ENCODE measurements at places on chromosomes 12 and 14.

GRCh38 chr14:90700933-90701776 is 115.1 kb downstream of the TTC7B start:
- DNase-seq, result no peak

DNA sequence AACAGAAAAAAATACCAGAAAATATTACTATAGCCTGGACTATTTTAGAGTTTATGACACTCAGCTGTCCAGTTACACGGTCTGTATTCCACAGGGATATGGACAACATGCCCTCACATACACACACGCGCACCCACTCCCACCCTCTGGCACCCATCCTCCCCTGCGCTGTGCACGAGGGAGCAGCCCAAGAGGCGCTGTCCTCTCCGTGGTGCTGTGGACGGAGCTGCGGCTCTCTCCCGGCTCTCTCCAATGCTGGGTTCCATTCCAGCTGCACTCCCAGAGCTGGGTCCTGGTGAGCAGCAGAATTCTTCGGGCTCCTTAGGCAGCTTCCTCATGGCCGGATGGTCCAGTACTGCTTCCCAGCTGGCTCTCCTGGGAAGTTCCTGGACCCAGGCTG is 6.0 kb upstream of the NGB start:
- DNase-seq, result no peak

DNA sequence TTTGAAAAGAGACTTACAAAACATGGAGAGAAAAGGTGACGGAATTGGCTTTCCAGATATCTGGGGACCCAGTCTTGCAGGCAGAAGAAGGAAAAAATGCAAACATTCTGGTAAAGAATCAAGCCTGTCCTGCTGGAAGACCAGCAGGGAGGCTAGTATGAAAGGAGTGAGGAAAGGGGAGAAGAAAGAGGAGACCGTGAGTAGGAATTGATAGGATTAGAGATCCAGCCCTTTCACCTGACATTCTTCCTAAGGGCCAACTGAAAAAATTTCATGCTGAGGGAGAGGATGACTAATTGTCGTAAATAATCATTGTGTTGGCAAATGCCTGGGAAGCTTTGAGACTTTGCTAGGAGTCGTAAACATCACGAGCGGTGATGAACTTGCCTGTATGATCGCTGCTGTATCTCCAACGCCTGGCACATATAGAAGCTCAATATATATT is 12.1 kb downstream of the BHLHE41 start:
- no peak for DNase-seq

DNA sequence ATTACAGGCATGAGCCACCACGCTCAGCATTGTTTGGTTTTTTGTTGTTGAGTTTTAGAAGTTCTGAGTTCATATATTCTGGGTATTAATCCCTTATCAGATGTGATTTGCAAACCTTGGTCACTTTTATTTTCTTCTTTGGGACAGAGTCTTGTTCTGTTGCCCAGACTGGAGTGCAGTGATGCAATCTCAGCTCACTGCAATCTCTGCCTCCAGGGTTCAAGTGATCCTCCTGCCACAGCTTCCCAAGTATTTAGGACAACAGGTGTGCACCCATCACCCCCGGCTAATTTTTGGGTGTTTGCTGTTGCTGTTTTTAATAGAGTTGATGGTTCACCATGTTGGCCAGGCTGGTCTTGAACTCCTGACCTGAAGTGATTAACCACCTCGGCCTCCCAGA is 11.8 kb downstream of the USP30 start:
- no peak for DNase-seq

DNA sequence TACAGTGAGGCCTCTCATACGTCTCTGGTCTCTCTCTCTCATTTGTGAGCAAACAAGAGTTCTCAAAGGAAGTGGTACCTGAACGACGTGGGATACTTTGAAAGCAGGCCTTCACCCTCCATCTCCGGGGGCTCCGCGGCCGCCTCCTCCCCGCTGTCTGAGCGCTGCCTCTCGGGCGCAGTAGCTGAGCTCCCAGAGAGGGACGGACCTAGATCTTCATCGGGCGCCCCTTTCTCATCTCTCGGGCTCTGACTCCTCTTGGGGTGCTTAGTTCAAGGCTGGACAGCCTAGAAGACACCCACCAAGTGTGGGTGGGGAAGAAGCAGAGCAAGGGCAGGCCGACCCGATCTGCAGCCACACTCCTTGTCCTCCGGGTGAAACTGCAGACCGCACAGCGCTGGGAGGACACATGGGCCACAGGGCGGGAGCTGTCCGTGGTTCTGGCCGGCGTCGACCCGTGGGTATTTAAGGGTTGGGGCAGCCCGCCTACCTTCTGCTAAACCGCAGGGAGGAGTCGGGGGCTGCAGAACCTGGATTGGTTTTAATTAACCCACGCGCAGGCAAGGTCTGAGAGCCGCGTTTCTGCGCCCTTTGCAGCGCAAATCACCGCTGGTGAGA is 92.7 kb downstream of the PAH start:
- no peak for DNase-seq

- no peak for DNase-seq
Measured at GRCh38 chr14:99057576-99058083, 214.4 kb downstream of the BCL11B start.

GRCh38 chr14:49820176-49820575 is 32.4 kb downstream of the NEMF start:
- no peak for DNase-seq

GRCh38 chr12:53652366-53652765 is 23.5 kb downstream of the ATP5MC2 start:
- no peak for DNase-seq

- no peak for DNase-seq
Measured at GRCh38 chr12:25615119-25615518, 62.0 kb upstream of the LMNTD1 start.

- no peak for DNase-seq
Measured at GRCh38 chr12:14937014-14937413, 1.3 kb downstream of the ERP27 start.

DNA sequence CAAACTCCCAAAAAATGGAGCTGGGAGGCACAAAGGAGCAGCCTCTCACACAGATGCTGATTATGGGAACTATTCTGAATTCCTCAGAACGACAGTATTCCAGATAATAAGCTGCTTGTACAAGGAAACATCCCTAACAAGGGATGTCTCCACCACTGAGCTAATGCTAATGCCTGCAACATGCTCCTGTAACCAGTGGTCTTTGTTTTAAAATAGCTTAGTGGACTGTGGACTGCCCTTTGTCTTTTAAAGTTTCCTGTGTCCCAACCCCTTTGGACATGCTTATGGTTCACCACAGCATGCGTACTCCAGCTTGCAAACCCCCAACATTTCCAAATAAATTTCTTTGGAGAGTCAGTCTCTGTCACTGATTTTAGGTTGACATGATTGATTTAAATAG is 16.4 kb upstream of the PITPNM2 start:
- DNase-seq, result no peak

DNA sequence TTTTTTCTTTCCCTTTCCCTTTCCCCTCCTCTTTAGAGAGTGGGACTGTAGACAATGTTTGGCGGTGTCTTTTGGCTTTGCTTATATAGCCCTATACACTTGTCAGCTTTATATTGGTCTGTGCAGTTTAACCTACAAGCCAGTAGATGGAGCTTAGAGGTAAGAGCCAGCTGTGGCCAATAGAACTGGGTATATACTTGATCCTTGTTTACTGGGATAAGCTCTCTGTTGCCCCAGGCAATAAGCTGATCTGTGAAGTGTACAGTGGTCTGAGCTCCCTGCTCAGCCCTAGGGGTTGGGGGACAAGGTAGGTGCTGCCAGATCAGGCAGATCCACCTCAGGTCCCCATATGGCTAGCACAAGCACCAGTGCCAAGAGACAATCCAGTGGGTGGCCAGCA is 434.1 kb downstream of the NOVA1 start:
- no peak for DNase-seq

DNA sequence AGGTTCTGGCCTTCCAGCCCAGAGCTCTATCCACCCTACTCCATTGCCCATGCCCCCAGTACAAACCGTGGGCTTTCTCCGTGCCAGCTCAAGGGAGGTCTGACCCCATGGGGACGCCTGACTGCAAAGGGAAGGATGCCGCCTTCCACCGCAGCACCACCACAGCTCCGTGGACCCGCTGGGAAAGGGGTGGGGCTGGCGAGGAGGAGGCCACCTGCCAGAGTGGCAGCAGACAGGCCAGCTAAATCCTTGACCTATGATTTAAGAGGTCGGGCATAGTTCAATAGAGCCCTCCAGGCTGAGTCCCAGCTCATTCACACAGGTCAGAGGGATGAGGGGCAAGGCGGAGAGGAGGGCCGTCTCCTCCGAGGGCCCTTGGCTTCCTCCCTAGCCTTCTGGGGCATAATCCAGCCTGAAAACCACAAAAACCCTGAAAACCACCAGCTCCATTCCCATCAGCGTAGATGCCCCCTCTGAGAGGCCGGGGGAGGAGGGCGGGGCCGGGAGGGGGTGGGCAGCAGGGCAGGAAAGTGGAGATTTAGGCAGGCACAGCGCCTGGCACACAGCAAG is 14.9 kb upstream of the FIGNL2 start:
- DNase-seq, result no peak

GRCh38 chr12:65248656-65249633 is 29.5 kb upstream of the MSRB3 start:
- no peak for DNase-seq

DNA sequence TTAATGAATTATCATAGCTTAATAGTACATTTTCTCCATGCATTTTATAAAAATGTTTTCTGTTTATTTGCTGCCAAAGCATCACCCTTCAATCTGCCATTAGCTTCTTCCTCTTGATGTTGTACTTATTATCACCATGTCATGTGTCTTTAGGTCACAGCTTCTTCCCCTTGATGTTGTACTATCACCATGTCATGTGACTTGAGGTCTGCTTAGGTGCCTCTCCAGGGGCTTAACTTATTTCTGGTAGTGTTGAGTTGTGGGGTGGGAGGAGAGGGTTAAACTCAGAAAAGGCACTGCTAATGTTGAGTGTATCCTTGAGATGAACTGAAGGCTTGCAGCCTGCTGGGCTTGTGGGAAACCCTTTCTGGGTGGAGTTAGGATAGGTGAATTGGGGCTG is 87.8 kb downstream of the DAAM1 start:
- DNase-seq, result no peak

DNA sequence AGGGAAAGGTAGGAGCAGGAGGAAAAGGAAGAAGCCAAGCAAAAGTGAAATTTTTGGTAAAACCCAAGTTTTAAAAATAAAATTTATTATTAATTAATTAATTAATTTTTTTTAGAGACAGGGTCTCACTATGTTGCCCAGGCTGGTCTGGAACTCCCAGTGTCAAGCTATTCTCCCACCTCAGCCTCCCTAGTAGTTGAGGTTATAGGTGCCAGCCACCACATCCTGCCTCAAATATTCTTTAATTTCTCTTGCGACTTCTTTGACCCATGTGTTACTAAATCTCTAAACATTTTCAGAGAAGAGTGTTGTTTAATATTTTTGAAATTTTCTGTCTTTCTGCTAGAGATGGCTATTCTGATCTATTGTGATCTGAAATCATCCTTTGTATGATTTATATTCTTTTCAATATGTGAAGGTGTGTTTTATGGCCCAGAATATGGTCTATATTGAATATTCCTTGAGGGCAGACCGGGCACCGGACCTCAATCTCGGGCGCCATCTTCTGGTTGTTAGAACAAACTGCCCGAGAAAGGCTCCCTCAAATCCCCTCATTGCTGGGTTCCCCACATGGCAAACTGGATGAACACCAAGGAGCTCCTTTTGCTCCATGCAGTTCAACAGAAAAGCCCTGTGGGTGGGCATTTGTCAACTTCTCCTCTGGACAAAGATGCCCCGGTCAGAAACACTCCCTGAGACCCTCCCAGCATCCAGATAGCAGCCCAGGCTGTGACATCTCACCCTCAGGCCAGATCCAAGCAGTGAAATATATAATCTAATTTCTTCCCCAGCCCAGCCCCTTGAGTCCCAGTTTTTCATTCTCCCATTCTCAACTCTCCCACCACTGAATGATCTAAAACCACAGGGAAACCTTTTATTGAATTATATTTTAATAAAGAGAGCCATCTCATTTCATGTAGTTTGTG is 110.5 kb downstream of the ASCL4 start:
- peak; percentile 68 for DNase-seq

DNA sequence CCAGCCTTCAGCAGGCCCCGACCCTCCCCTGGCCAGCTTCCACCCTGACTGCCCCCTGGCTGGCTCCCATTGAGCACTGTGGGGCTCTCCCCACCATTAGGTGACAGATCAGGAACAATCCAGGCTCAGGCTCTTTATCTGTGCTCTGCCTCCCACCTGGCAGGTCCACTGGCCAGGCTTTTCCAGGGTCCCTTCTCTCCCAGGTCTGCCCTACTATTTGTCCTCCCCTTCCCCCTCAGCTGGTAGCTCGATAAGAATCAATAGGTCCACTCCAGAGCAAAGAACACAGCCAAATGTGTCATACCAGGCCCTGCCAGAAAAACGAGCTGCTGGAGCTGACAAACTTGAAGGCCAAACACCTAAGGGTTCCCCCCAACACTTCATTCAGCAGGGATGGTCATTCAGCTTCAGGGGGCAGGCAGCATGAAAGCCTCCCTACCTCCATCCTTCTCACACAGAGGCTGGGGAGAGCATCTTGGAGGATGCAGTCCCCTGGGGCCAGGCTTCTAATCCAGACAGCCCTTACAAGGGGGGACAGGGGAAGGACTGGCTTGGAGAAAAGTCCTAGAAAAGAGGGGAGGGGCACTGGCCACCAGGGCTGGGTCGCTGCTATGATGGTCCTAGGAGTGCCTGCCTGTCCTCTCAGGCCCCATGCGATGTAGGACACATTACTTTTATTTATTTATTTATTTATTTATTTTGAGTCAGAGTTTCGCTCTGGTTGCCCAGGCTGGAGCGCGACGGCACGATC is 1.9 kb upstream of the KRT18 start:
- no peak for DNase-seq

DNA sequence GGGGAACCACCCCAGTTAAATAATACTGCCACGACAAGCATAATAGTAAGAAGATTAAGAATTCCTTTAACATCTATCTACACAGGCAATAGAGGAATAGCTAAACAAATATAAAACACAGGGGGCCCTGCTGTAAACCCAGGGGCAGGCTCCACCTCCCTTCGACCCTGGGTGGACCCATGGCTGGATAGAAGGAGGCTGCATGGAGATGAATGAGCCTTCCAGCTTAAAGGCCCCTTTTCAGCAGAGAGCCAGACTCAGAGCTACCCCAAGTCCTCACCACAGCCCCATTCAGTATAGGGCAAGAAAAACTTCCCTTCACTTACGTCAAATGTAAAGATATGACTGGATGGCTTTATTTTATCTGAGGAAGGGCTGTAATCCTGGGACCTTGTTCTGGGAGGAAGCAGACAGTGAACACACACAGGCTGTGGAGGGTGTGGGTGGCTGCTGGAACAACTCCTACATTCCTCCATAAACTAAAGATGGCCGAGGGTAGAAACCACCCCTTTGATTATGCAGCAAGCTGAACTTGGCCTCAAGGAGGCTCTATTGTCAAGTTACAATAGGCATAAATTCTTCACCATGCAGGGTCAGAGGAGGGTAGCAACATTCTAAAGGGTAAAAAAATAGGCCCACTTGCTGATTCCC is 30.4 kb downstream of the NUAK1 start:
- DNase-seq, result no peak

GRCh38 chr12:114391088-114391487 is 14.9 kb downstream of the TBX5 start:
- DNase-seq, result no peak

- no peak for DNase-seq
Measured at GRCh38 chr12:68414988-68415387, 82.8 kb upstream of the MDM1 start.

- DNase-seq, result no peak
Measured at GRCh38 chr12:124159655-124160054, 135.2 kb upstream of the RFLNA start.

GRCh38 chr14:46819117-46819516 is 167.5 kb upstream of the RPL10L start:
- no peak for DNase-seq

- no peak for DNase-seq
Measured at GRCh38 chr14:88297306-88297705, 25.8 kb downstream of the KCNK10 start.

Measured in activated effector memory CD4-positive, alpha-beta T cell treated with anti-CD3 and anti-CD28 coated beads, Interleukin-2, amount 50 U/mL, for 16 hours (primary cell).